ENCODE measurements at places on chromosomes 4 and X.

DNA sequence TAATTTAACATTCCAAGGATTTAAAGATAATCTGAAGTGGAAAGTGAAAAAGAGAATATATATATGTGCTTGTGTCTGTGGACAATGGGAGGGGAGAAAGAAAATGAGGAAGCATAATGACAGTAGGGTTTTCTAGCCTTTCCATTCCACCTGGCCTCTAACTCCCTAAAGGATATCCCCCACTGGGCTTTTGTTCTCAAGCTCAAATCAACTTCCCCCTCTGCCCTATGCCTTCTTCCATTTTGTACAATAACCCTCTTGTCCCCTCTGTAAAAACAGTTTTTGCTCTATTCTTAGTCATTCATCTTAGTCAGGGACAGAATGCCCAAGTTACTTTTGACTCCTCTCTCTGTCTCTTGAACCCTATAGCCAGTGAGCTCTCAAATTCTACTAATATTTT lies 23.6 kb downstream of the ANTXR2 start:
- DNase-seq, result no peak

DNA sequence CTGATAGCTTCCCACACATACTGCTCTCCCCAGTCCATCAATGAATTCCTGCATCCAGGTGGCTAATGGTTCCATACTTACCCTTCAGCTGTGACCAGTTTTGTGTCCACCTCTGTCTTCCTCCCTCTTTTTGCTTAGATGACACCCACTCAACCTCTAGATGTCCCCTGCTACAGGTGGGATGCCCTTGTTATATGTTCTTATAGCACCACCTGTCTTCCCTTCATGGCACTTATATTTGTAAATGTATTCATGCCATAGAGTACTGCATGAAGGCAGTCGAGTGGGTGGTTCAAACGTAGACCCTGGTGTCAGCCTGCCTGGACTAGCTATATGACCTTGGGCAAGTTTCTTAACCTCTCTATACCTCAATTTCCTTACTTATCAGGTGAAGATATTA lies 6.5 kb upstream of the USP46 start:
- DNase-seq, result no peak

DNA sequence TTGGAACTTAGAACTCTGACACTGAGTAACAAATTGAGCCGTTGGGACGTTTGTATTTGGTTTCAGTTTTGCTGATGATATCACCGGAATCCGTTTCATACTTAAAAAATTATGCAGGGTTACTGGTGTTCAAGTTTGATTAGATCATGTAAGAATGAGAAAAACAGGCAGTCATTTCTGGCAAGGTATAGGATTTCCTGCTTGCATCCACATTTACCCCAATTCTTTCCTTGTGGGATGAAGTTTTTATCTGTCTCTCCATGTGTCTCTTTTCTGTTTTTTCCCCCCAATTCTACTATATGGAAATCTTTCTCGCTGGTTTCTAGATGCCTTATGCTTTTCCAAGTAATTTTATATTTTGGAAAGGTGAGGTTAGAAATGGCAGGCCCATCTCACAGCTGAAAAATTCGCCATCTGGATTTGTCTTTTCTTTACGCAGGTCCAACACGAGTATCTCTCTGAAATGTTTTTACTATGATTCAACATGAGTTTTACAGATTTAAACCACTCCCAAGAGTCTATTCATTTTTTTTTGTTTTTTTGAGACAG lies 197.9 kb downstream of the SHOX start:
- no peak for DNase-seq

- DNase-seq, result no peak
Measured at GRCh38 chrX:151723156-151723760, 7.4 kb downstream of the FATE1 start.

- DNase-seq, result no peak
Measured at GRCh38 chrX:149129767-149130166, 375.3 kb downstream of the IDS start.

GRCh38 chrX:123876177-123876576 lies 16.3 kb downstream of the XIAP start:
- no peak for DNase-seq

- DNase-seq, result no peak
Measured at GRCh38 chr4:120720354-120720934, 202.1 kb downstream of the PRDM5 start.

DNA sequence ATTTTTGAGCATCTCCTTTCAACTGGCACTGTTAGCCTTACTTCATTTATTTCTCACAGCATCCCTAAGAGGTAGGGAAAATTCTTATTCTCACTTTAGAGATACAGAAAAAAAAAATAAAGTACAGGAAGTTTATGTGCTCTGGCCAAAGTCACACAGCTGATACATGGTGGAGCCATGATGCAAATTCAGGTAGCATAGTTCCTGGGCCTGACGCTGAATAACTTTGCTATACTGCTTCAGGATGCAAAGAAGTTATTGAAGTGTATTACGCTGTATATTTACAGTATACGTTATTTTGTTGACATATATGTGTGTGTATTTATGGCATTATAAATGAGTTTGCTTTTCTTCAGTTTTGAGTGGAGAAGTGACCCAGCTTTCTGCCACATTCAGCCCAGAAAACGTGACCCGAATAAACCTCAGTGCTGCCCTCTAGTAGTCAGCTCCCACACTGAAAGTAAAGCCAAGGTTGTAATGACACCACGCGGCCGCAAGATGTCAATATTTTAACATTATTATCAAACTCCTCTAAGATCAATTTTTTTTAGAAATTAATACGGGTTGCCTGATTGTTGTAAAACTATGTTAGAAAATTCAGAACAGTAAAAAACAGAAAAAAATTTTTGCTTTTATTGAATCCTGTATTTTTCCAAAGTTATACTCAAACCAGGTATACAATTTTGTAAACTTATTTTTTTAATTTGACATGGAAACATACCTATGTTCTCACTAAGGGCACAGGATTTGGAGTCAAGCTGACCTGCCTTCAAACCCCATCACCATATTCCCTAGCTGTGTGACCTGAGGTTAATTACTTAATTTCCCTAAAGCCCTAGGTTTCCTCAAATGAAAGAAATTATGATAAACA lies 3.8 kb upstream of the GUCY2F start:
- peak; percentile 21 for DNase-seq

DNA sequence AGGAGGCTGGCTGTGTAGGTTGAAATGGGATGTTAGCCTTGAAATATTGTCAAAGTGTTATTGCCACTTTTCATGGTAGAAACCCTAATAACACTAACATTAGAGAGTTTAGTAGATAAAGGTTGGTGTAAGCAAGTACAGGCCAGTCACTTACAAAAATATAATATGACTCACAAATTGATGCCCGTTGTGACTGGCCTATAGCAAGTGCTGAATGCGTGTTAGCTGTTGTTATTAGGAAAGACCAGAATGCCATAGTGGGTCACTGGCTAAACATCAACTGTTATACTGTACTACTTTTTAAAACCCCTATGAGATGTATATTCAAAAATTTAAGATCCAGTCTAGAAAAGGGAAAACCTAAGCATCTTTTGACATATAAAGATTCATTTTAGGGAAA lies 20.4 kb upstream of the GDPD2 start:
- DNase-seq, result no peak

- no peak for DNase-seq
Measured at GRCh38 chr4:55029821-55030503, 95.4 kb downstream of the KDR start.

DNA sequence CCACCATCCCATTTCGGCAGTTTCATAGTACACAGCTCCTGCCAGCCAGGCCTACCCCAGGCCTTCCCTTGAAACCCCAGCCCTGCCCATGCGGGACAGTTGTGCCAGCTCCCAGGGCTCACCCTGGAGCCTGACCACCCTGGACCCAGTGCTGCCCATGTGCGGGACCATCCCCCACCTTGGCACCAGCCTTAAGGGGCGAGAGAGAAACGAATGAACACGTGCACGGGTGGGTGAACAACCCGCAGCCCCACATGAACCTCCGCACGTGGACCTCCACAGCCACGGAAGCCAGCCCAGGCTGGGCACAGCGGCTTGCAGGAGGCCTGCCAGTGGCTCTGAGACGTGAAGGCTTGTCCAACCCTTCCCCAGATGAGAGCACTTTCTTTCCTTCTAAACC lies 76.0 kb upstream of the MXD4 start:
- no peak for DNase-seq

DNA sequence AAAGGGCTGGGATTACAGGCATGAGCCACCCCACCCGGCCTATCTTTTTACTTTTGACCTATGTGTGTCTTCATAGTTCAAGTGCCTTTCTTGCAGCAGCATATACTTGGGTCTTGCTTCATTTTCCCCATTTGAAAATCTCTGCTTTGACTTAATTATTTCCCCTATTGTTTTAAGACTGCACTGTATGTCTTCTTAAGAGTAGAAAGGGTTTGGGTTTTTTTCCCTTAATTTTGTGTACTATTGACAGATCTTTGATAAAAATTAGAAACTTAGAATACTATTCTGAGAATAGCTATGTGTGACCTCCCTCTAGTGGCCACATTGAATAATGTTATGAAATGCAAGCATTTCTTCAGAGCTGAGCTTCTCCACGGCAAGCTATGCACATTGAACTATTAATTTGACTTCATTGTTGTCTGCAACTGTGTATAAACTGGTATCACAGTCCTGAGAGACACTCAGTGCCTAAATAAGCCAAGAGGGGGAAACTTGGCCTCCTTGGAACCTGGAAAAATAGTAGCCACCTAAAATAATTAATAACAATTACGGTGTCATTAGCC lies 8.7 kb upstream of the SLC25A4 start:
- DNase-seq, result no peak
